Cerebellum (tissue), 4 donors: ENCODE measurements at places on chromosomes 4 and X. TPM values are rescaled to one million over a fixed set of nuclear protein-coding genes. Genes with fewer than 3 reads are reported as not detected.

Gene PRDM5
- 29.8 TPM for total RNA-seq

Gene ALG13
- 60.2 TPM for total RNA-seq

GRCh38 chrX:15744181-15744867 lies 6.3 kb downstream of the CA5B start:
- DNase-seq, result no peak

DNA sequence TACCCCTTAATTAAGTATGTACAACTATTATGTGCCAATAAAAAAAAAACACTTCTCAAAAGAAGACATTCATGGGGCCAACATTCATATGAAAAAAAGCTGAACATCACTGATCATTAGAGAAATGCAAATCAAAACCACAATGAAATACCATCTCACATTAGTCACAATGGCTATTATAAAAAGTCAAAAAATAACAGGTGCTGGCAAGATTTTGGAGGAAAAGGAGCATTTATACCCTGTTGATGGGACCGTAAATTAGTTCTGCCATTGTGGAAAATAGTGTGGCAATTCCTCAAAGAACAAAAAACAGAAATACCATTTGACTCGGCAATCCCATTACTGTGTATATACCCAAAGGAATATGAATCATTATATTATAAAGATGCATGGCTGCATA lies 229.9 kb downstream of the PAPSS1 start:
- DNase-seq, result no peak

DNA sequence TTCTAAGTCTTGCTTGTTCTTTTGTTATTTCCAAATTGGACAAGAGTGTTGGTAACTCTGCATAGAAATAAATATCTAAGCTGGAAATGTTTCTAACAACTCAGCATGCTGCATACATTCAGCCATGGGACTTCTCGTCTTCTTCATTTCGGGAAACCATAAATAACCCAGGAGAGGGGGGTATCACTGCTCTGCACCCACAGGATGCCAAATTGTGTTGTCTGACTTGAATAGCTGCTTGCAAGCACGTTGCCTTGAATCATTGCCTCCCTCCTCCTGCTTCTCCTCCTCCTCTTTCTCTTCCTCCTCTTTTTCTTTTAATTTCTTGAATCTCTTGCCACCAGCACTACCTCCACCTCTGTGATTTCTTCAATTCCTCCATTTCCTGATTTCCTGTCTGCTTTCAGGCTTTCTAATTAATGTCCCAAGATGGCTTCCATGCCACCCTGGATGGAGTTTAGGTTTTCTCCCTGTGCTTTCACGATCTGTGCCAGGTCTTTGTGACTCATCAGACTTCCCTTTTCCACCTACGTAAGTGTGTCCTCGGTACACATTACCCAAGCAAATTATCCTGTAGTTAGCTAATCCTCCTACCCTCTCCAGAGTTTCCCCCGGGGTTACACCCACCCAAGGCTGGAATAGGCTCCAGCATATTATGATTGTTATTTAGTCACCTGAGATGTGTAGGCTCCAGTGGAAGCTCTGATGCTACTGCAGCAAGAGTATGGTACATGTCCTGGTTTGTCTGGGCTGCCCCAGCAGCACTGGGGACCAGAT lies 122.6 kb upstream of the VCX3B start:
- DNase-seq, result no peak

DNA sequence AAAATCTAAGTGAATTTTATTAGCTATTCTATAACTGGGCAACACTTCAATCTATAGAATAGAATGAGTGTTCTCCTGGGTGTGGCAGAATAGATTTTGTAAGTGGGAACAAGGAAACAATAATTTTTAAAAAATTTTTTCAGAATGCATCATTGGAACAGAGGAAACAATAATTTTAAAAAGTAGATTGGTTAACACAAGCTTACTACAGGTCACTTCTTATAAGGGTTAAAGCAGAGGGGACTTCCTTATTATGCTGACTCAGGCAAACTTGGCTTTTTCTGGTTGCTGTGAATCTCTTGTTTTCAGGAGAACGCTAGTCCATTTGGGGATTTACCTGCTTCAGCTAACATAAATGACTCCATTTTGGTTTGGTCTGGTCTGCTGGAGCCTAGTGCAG lies 52.5 kb downstream of the HOPX start:
- no peak for DNase-seq

DNA sequence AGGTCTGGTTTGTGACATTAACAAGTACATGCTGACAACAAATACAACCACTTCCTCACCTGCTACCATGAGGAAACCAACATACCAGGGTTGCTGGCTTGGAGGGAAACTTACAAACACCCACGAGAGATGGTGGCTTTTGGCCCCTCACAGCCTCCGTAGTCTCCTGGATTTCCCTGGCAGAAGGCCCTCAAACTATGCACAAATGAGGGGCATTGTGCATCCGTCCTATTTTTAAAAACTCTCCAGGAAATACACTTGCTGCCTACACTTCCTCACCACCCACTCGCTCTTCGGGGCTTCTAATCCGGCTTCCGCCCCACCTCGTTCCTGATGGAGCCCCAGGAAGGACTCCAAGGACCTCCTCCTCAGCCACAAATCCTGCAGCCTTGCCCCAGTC lies 355.0 kb upstream of the GATB start:
- DNase-seq, result no peak

- no peak for DNase-seq
Observed at GRCh38 chr4:24477919-24478318, 106.4 kb downstream of the DHX15 start.

GRCh38 chr4:7390336-7390735 lies 44.4 kb downstream of the PSAPL1 start:
- no peak for DNase-seq

GRCh38 chrX:49915361-49916222 lies 6.8 kb upstream of the CLCN5 start:
- peak; percentile 31 for DNase-seq

DNA sequence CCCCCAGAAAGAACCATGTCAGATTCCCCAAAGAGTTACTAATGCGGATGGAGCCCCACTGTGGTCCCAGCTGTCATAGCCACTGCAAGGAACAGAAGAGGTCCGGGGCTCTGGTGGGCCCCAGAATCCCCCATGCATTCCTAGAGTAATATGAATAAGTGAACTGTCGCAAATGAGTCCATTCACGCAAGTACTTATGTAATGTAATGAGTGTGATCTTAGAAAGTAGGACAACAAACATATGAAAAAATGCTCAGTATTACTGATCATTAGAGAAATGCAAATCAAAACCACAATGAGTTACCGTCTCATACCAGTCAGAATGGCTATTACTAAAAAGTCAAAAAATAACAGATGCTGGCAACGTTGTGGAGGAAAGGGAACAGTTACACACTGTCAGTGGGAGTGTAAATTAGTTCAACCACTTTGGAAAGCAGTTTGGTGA lies 141.5 kb upstream of the RBPJ start:
- DNase-seq, result no peak

DNA sequence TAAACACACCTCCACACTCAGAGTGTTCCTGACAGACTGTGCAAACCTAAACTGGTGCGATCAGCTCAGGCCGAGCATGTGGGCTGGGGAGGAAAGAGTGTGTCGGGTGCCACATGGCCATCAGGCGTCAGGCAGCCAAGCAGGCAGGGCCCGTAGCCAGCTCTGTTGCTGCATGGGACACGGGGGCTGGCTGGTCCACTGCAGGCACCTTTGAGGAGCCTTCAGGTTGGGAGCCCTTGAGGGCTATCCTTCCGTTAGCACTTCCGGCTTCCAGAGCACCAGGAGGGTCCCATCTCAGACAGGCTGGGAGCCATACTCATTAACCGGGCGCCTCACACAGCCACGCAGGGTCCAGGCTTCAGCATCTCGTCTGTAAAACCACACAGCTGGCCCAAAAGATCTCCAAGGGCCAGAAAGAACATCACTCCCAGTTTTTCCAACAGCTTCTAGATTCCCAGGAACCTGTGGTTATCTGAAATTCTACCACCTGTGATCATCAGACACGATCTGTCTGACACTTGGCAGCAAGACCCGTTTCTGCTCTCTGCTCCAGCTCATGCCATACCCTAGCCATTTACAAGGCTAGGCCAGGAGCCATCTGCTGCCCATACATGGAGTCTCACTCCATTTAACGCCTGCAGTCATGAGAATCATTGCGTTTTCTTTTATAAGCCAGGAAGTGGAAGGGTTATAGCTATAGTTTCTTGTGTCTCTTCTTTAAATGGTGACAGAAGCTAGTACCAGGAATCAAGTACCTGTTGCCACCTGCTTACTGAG lies 87.5 kb downstream of the NSUN7 start:
- peak; percentile 79 for DNase-seq

DNA sequence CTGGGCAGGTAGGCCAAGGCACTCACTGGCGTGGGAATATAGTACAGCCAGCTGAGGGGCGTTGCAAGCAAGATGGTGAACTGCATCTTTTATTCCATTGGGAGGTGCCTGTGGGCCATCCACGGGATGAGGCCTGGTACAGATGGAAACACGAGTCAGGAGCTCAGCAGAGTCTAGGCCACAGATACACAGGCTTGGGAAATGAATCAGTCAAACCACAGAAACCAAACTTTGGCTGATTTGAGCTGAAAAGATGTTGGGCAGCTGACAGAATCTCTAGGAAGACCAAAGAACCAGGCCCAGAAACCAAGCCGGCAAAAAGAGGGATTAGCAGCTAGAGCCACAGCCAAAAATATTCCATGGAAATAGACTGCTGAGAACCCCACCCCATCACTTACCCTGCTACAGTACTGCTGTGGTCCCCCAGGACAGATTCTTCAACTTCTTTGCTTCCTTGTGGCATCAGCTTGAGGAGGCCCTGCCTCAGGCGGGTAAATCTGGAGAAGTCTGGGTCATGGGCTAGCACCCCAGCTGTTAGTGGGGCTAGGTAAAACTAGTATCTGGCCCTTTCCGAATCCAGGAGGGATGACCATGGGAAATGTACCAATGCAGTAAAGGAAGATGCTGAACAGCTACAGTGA lies 75.4 kb downstream of the TMEM131L start:
- DNase-seq, result no peak

Gene HEPH
- total RNA-seq, result 25.8 TPM

DNA sequence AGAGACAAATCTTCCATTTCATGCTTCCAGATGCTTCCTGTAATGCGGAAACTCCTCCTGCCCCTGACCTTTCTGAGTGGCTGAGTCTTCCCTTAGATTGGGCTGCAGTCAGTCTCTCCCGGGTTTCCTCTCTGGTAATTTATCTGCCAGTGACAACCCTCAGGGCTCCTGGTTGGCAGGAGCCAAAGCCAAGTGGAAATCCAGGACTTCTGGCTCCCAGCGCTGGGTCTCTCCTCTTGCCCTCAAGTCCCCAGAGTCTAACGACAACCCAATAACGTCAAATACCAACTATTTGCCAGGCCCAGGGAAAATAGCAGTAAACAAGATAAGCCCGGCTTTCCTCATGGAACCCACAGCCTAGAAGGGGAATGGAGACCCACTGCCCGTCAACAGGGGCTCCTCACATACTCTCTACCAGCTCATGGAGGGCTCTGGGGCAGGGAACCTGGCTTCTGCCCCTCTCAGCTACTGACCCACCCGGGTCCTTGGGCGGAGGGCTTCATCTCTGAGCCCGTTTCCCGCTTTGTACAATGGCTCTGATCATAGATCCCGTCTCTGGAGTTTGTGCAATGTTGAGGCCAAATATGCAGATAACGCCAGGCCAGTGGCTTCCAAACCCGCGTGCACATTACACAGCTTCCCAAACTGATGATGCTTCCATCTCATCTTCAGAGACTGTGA lies 1.1 kb upstream of the TBC1D14 start:
- DNase-seq, result no peak

Gene SYN1
- total RNA-seq, result 9.8 TPM

DNA sequence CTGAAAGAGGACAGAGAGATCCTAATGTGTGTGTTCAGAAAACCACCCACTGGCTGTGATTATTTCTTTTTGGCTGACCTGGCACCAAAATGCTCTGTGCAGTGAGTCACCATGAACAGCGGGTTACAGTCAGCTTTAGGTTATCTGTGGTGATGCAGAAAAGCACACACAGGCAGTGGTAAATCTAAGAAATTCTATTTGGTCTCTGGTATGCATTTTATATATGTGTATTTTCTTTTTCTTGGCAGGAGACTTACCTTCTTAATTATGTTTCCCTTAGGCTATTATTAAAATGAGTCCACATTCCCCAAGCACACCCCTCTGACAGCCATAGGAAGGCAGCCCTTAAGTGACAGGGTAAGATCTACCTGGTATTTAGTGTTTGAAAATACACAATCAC lies 79.1 kb upstream of the TFDP3 start:
- DNase-seq, result no peak

DNA sequence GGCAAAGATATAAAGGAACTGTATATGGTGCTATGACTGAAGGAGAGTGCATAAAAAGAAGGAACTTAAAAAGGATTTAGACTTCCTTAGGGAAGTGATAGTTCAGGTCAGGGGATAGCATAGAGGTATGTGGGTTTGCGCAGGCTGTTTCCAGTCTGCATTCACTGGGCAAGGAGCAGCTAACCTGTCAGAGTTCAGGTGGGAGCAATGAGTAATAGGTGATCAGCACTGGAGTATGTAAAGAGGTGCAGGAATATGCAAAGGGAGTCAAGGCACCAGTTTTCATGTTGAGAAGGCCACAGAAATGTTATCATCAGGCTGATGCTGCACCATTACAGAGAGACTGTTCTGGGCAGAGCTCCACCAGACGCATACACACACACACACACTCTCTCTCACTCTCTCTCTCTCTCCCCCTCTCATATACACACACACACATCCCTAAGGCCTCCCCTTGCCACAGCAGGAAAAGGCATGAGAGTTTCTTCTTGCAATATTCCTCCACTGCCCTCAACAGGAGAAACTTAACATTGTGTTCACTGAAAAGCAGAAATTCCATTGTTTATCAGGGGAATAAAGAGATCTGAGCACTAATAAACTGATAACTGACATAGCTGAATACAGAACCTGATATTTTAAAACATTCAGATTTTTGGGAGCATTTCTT lies 256.4 kb upstream of the GRID2 start:
- no peak for DNase-seq

DNA sequence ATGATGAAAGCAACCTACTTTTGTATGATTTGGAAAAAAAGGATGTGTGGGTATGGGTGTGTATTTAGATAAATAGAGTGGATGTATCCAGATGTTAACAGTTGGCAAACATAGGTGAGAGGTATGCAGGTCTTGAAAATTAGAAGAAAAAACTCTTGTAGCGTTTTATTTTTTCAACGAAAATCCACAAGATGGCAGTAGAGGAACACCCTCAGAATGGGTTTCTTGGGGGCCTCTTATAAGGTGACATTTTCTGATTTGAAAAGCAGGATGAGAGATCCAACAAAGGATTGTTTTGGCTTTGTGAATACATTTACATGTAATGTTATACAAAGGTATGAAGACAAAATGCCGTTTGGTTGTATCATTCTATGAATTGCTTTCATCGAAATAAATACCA lies 68.3 kb downstream of the FMR1NB start:
- peak; percentile 12 for DNase-seq

Gene RNF128
- total RNA-seq, result 2.0 TPM

Gene SSX2B
- total RNA-seq, result not detected

Gene LEF1
- total RNA-seq, result 18.1 TPM
